Activated naive CD8-positive, alpha-beta T cell treated with anti-CD3 and anti-CD28 coated beads, Interleukin-2, amount 50 U/mL, for 24 hours (primary cell): ENCODE measurements at places on chromosomes 16 and 17.

DNA sequence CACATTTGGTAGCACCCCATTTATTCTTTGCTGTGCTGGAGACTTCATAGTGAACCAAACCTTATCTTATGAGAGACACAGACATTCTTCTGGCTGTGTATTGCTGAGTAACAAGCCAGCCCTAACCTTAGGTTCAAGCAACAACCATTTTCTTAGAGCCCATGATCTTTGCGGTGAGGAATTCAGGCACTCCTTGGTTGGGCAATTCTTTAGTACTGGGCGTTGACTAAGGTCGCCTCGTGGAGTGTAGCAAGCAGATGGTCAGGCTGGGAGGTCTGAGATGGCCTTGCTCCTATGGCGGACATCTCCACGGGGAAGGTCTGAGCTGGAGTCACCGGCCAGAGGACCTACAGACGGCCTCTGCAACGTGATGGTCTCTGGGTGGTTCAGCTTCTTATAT lies 43.1 kb downstream of the ARSG start:
- no peak for DNase-seq

- no peak for DNase-seq
Measured at GRCh38 chr17:8896087-8896486, 28.6 kb upstream of the PIK3R6 start.

- DNase-seq = no peak
Measured at GRCh38 chr17:14084955-14085354, 15.7 kb downstream of the COX10 start.

GRCh38 chr16:84716740-84717139 lies 16.9 kb downstream of the USP10 start:
- no peak for DNase-seq

DNA sequence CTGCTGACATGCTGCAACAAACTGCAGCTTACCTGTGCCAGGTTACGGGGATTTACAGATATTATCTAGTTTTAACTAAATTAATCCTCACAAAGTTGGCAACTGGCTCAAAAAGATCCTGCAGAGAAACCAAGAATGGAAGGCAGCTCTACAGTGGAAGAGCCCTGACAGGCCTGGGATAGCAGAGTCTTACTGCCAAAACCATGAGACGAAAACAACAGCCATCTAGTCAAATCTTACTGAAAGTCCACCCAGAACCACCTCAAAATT lies 8.1 kb downstream of the USP36 start:
- DNase-seq = no peak

GRCh38 chr16:5176505-5176904 lies 78.9 kb upstream of the EEF2KMT start:
- no peak for DNase-seq

DNA sequence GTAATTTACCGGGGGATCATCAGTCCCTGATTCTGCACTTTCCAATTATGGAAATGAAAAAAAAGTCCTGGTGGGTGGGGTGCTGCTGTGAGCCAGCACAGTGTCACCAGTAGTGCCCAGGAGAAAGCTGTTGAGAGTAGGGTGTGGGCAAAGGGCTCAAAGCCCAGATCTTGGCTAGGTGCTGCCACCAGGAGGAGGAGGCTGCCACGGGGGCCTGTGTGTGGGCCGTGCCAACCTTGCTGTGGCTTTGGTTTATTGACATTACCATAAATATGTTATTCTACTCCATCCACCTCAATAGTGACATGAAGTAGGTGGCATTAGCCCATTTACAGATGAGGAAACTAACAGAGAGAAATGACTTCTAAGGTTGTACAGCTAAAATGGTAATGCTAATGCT lies 6.7 kb upstream of the PRPSAP2 start:
- DNase-seq = no peak

DNA sequence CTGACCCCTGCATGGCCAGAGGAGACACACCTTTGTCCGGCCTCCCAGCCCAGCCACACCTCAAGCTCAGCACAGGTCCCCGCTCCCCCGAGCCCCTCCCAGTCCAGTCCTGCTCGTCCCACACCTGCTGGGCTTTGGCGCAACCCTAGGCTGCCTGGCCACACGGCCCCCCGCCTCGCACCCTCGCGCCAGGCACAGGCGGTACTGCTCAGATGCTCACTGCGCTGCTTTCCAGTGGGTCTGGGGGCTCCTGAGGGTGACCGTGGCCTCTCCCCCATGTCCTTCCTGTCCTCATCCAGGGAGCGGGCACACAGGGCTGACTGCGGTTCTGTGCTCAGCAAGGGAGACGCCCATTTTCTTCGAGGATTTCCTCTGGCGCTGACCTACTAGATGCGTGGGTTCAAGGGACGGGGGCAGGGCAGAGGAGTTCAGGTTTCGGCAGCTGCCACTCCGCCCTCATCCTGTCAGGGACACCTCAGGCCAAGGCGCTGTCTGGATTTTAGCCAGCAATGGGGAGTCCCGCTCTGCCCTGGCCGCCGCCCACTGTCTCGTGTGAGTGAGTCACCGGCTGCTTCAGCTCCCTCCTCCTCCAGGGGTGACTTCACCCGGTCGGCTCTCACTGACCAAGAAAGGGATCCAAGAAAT lies 118.0 kb upstream of the ZNF469 start:
- peak; percentile 75 for DNase-seq

DNA sequence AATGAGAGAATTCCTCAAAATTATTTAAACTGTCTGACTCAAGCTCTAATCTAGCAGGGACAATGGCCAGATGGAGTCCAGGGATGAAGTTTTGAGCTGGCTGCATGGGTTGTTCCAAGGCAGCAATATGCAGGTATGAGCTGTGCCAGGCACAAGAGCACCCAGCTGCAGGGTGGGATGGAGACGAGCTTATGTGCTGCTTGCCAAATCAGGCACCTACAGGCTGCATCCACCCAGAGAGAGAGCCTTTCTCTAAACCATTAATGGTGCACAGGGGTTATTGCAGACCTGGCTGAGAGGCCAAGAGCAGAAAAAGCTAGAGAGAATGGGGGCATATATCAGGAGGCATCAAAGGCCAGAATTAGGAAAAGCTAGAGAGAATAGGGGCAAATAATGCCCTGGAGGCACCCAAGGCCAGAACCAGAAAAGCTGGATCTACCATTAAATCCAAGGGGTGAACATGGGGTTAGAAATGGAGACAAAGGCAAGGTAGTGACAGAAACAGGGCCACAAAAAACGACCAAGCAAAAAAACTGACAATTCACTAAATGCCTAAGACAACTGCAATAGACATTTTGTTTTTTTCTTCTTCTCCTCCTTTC lies 11.0 kb downstream of the KRT33A start:
- DNase-seq = no peak

DNA sequence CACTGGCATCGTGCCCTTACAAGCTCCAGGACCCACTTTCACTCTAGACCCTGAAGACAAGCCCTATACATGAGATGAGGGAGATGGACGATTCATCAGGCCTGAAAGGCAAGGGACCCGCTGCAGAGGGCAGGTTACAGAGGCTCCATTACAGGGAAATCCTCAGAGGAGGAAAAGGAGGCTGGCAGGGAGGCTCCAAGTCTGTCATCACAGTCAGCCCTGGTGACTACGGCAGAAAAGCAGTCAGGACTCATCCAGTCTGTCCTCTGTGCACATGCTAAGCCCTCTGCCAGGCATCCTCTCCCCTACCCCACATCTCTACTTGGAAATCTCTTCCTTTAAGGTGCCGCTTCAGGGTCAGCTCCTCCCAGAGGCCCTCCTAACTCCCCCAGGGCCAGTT lies 197.7 kb upstream of the CDH5 start:
- no peak for DNase-seq

DNA sequence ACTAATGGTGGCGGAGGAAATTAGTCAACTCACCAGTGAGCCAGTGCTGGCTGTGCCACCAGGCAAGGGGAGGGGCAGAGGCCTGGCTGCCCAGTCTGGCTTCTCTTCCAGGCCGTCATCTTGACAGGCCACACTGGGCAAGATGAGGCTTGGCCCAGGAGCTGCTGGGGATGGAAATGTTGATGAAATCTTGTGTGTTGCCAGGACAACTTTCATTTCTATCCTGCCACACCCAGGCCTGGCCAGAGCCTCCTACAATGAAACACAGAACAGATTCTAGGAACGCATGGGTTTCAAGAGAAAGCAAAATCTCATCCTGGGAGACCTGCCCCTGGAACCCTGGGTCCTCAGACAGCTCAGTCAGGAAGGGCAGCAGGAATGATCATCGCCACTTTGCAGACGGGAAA lies 9.3 kb downstream of the HEXIM2 start:
- DNase-seq = no peak

- DNase-seq = peak; percentile 59
Measured at GRCh38 chr17:74960570-74961342, 11.8 kb downstream of the HID1 start.

- no peak for DNase-seq
Measured at GRCh38 chr16:82535262-82535661, 91.5 kb upstream of the CDH13 start.

DNA sequence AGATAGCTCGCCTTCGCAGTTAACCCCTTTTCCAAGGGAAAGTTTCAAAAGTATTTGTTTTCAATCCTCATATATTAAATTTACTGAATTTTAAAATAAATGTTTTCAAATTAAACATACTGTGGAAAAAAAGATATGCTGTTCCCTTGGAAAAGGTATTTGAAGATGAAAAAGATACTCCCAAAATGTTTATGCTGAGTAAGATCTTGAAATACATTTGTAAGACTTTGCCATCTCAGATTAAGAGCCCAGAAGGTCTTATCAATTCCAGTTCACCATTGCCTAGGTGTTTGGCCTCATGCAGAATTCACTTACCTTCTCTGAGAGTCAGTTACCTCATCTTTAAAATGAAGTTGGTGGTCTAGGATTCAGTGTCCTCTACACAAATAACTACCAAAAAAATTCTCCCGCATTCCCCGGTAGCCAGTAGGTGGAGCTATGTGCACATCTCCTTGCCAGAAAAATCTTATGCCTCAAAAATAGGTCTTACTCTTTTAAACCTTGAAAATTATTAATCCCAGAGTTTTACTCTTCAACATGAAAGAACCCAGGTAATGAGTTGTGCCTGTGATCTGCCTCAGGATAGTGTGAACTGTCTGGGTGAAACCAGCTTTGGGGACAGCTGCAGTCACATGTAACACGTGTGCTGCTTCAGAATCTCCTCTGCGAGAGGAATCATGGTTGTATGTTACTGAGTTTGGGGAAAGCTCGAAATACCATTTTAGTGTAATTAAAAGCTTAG lies 178.3 kb downstream of the MRTFB start:
- peak; percentile 48 for DNase-seq

DNA sequence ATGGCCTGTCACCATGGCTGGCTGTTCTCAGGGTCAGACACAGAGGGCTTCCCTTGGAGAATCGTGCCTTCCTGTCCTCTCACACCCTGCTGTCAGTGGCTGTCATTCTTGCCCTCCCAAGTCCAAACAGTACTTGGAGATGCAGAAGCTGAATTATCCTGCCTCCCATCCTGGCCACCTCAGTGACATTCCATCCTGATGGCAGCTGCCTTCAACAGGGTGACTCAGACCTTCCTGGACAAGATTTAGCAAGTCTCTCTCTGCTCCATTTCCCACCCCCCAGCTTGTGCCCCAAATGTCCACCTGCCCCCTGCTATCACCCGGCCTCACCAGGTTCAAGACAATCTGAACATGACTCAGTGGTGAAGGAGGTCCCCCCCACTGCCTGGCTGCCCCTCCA lies 4.8 kb upstream of the KRT36 start:
- DNase-seq = no peak

GRCh38 chr17:74342224-74342623 lies 16.2 kb downstream of the KIF19 start:
- no peak for DNase-seq

- no peak for DNase-seq
Measured at GRCh38 chr16:55379876-55380390, 55.9 kb downstream of the IRX6 start.

- no peak for DNase-seq
Measured at GRCh38 chr17:47291242-47291873, 32.4 kb upstream of the EFCAB13 start.

DNA sequence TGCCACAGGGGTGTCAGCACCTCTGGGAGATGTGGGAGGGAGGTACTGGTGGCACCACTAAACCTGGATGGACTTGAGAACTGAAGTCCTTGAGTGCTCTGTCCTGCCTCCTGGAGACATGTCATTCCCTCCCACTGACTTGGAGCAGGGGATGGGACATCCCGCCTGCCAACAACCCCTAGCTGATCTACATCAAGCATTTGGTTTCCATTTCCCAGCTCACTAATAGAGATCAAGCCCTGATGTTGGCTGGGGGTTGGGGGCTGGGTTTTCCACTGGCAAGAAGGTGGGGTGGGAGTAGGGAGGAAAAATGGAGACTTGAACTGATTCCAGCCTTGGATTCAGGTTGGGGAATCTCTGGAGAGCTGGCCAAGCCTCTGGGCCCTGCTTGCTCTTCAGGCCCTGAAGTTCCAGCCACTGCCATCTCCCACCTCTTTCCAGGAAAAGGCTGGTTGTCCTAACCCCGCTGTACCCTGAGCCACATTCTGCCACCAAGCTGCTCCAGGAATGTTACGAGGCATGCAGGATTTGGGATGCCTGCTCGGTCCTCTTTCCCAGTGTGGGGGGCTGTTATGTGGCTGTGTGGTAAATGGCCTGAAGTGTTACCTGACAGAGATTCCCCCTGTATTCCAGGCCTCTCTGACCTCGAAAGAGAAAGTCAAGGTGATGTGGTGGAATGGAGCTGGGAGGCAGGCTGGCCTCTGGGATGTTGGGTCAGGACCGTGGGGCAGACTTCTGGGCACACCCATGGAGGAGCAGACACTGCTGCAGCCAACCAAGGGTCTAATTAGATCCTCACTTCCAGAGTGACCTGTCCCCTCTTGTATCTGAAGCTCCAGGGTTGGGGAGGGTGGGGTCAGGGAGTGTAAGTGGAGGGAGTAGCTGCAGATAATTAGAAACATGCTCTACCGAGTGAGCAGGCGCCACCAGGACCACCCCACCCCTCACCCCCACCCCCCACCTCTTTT lies 16.7 kb downstream of the IGFBP4 start:
- DNase-seq = no peak

DNA sequence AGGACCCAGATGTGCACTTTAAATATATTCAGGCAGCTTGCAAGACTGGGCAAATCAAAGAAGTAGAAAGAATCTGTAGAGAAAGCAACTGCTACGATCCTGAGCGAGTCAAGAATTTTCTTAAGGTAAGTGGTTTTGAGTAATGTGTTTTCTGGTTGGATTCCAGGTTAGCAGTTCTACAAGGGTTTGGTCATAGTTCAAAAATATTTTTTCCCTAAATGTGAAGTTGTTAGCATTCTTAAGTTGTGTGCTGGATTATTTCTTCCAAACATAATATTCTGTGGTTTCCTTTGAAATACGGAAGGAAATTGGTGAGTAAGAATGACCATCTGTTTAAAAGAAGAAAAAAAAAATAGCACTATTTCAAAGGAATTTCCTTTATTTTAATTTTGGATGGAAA lies 38.4 kb downstream of the PTRH2 start:
- no peak for DNase-seq

- DNase-seq = peak; percentile 47
Measured at GRCh38 chr16:10949424-10949970, 5.1 kb downstream of the CLEC16A start.
